ENCODE measurements at places on chromosomes 2 and 18.

GRCh38 chr18:59990121-59990823, 90.5 kb downstream of the PMAIP1 start:
- DNase-seq = no peak
- no peak overlapping the region for H3K27ac ChIP-seq
- no peaks in the 10 kb centered on the region for H3K27me3 ChIP-seq
- H3K36me3 ChIP-seq = no peaks in the 10 kb centered on the region
- no peaks in the 10 kb centered on the region for H3K4me1 ChIP-seq
- H3K4me3 ChIP-seq = no peak overlapping the region

DNA sequence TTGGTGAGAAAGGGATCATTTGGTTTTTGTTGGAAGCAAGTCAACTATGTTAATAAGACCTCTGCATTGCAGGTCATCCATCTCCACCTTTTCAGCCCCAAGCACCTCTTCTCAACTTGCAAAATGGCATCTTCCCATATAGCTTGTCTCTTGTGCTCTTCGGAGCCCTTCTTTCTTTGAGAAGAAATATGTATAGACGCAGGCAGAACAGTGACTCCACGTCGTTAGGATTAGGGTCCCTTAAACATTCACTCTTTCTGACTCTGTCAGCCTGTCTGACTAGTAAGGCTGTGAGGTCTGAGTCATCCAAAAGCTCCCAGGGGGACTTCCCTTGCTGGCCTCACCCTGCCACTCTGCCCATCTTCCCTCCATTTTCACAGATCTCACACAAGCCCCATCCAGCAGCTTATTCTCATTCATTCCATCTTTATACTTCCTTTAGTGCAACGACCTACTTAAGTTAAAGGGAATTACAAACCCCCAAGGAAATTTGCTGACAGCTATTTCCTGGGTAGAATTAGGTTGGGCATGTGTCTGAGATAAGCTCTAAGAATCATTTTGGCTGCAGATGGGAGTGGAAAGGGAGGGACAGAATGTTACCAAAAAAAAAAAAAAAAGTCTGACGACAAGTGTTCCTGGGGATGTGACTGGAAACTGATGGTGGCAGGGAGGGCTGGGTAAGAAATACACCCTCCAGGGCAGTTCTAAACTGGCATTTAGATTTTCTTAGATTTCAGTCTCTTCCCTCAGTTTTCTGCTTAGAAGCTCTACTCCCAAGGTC, 37.7 kb upstream of the MEX3C start:
- no peak overlapping the region for H3K4me3 ChIP-seq
- no peaks in the 10 kb centered on the region for H3K27me3 ChIP-seq
- DNase-seq = no peak
- H3K4me1 ChIP-seq = no peaks in the 10 kb centered on the region
- H3K36me3 ChIP-seq = no peaks in the 10 kb centered on the region

DNA sequence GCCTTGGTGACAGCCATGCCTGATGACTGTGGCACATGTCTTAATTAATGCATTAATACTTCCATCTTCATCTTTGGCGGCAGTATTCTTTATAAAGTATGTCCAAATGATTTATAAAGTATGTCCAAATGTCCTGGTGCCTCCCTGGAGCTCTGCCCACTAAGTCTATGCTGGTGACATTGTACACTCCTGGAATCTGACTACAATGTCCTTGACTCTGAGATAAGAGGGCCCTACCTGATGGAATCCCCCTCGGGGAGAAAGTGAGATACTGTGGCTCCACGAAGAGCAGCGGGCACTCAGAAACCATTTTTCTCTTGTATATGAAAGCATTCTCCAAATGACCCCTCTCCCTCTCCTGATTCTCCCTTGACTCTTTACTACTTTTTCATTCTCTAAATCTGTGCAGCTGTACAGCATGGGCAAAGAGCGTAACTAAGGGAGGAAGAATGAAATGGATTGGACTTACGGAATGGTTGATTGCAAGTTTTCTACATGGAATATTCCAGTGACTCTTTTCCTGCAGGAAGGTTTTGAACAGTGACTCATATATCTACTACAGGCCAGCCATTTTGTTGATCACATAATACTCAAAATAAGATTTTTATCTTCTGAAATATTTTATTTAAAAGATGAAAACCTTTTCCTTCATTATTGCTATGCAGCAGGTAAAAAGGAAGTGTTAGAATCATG, 17.3 kb downstream of the RAB12 start:
- H3K36me3 ChIP-seq = no peaks in the 10 kb centered on the region
- H3K27me3 ChIP-seq = no peaks in the 10 kb centered on the region
- peak overlapping the region; percentile 83 for H3K27ac ChIP-seq
- H3K4me3 ChIP-seq = no peak overlapping the region
- peaks cover 76% of the 10 kb centered on the region for H3K4me1 ChIP-seq

DNA sequence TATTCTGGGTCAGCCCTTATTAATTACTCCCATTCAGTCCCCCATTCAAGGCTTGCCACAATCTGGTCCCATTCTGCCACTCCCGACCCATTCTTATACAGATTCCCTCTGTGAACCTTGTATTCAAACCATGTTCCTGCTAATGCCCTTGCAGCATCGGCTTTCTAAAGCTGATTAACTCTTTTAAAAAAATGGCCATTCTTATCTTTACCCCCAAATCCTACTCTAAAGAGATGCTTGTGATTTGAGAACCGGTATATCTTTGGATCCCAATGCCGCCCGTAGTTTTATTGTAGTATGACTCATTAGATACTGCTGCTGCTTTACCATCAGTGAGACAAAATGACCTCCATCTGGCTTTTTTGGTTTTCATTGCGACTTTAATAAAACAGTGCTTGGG, 72.2 kb downstream of the XRCC5 start:
- no peaks in the 10 kb centered on the region for H3K27me3 ChIP-seq
- peaks cover 9% of the 10 kb centered on the region for H3K4me1 ChIP-seq
- H3K27ac ChIP-seq = no peak overlapping the region
- DNase-seq = no peak

- DNase-seq = no peak
- H3K36me3 ChIP-seq = peaks cover 12% of the 10 kb centered on the region
- no peaks in the 10 kb centered on the region for H3K27me3 ChIP-seq
- H3K27ac ChIP-seq = no peak overlapping the region
- no peaks in the 10 kb centered on the region for H3K4me1 ChIP-seq
These were observed 140.7 kb downstream of the ZNF516 start for GRCh38 chr18:76354348-76354747.

GRCh38 chr2:216362730-216363129, 9.6 kb downstream of the MARCHF4 start:
- H3K27ac ChIP-seq = no peak overlapping the region
- H3K4me1 ChIP-seq = no peaks in the 10 kb centered on the region
- no peaks in the 10 kb centered on the region for H3K27me3 ChIP-seq
- DNase-seq = no peak

DNA sequence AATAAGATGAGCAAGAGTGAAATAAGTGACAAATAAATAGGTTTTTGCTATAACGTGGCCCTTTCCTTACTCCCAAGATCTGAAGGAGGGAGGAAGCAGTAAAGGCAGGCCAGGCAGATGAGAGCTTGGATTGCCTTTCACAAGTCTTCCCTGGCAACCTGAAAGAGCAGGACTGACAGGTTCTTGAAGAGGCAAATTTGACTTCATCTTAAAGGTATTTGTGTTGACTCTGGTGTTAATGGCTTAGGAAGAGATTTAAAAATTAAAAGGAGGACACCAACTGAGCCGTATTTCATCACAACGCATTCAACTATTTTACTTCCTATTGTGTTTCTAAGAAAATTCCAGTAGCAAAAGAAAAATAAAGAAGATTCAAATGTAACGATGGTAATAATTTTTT, 3.2 kb downstream of the STRN start:
- H3K27me3 ChIP-seq = no peaks in the 10 kb centered on the region
- DNase-seq = no peak
- no peaks in the 10 kb centered on the region for H3K36me3 ChIP-seq

DNA sequence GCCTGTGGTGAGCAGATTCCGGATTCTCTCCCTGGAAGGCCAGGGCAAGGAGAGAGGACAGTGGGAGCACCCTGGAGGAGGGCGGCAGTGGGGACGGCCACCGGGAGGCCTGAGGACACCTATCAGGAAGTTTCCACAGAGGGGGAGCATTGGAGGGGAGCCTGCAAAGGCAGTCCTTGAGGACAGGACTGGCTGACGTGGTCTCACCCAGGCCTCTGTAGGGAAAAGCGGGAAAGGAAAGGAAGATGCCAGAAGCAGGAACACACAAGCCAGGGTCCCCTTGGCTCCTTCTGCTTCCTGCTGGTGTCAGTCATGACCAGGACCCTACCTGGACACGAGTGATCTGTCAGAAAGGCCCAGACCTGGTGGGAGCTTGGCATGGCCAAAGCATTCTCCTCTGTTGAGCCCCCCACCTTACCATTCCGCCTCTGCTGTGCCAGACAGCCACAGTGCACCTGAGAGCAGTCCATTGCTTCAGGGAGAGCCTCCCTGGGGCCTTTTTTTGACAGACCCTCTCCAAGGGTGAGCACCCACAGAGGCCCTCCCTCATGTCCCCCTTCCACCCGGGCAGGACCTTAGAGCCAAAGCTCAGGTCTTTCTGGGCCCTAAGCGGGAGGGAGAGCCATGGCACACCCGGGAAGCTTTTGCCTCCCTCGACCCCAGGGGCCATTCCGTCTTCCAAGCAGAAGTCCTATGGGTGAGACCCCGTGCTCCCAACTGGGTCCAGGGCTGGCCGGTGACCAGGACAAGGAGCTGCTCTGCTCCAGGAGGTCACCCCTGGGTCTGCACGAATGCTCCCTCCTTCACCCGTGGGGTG, 333.1 kb downstream of the DYSF start:
- peaks cover 13% of the 10 kb centered on the region for H3K4me1 ChIP-seq
- no peak for DNase-seq
- H3K27me3 ChIP-seq = no peaks in the 10 kb centered on the region
- no peak overlapping the region for H3K27ac ChIP-seq
- no peak overlapping the region for H3K4me3 ChIP-seq

GRCh38 chr2:24474053-24474452, 17.0 kb upstream of the NCOA1 start:
- H3K27me3 ChIP-seq = no peaks in the 10 kb centered on the region
- DNase-seq = no peak
- no peak overlapping the region for H3K4me3 ChIP-seq
- H3K4me1 ChIP-seq = no peaks in the 10 kb centered on the region

GRCh38 chr2:152468899-152469692, 134.1 kb downstream of the FMNL2 start:
- H3K27me3 ChIP-seq = no peaks in the 10 kb centered on the region
- peak overlapping the region; percentile 89 for H3K27ac ChIP-seq
- H3K36me3 ChIP-seq = no peaks in the 10 kb centered on the region
- peaks cover 98% of the 10 kb centered on the region for H3K4me1 ChIP-seq

DNA sequence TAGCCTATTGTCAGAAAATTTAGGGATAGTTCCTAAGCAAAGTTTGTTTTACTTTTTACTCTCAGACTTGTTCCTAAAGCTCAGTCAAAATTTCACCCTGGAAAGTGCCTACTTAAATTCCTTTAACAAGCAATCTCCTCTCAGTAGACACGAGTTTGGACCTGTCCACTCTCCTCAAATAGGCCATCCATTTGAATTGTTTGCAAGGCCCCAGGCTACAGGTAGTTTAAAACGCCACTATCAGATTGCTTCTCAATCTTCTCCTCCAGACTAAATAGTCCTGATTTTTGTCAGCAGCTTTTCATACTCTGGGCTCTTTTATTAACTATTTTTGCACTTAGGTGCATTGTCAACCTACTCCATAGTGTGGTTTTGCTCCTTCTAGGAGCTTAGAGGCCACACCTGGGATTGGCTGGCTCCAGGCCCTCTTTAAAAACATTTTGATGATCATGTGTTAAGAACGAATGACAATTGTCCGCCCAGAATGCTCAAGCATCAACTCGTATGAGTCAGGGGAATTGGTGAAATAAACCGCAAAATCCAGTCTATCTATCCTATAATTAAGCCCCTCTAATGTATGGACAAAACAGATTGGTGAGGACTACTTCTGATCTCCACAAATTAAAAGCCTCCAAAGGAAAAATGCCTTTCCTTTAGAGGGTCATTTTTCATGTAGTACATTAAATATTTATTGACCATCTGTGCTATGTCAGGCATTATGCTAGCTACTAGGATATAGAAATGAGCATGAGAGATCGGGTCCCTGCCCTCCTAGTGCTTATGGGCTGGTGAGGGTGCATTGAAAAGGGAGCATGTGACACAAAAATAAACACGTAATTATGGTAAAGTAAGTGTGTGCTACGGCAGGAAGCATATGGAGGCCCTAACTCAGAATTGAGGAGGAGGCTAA, 333.8 kb upstream of the TNP1 start:
- no peaks in the 10 kb centered on the region for H3K36me3 ChIP-seq
- no peak overlapping the region for H3K4me3 ChIP-seq
- DNase-seq = no peak
- H3K27me3 ChIP-seq = no peaks in the 10 kb centered on the region
- H3K27ac ChIP-seq = no peak overlapping the region

DNA sequence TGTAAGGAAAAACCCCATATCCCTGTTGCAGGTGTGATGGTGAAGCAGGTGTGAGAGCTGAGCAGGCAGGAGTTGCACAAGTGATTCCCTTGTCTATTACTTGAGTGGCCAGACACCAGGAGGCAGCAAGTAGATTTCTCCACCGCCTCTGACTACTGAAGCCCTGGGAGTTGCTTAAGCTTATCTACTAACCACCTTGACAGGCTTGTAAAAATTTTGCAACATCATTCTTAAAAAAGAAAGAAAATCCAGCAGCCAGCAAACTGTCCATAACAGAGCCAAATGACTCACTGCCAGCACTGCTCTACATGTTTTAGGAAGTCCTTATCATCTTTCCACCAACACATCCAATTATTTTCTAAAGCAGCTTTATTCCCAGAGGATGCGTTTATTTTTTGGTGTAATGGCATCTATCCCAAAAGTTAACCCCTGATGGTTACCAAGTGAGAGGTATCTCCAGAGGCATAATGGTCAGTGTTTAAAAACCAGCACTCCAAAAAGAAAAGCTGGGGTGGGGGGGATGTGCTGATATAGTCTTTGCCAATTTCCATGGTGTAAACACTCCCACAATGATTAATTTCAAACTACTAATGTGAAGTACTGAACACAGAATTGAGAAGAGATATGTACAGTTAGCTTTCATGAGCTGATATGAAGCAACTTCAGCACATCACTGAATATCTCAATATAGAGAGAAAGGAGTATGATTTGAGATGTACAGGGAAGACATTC, 16.3 kb upstream of the GPR39 start:
- H3K4me3 ChIP-seq = no peak overlapping the region
- no peaks in the 10 kb centered on the region for H3K4me1 ChIP-seq
- no peaks in the 10 kb centered on the region for H3K36me3 ChIP-seq
- H3K27ac ChIP-seq = no peak overlapping the region
- DNase-seq = no peak
- H3K27me3 ChIP-seq = no peaks in the 10 kb centered on the region

- peaks cover 30% of the 10 kb centered on the region for H3K36me3 ChIP-seq
- peaks cover 32% of the 10 kb centered on the region for H3K4me1 ChIP-seq
- peak overlapping the region; percentile 21 for H3K27ac ChIP-seq
- no peak overlapping the region for H3K4me3 ChIP-seq
- H3K27me3 ChIP-seq = no peaks in the 10 kb centered on the region
- no peak for DNase-seq
These were observed 10.0 kb downstream of the KLF11 start for GRCh38 chr2:10053351-10053750.

Data from gastrocnemius medialis (tissue), 4 donors.